Activated CD8-positive, alpha-beta memory T cell treated with anti-CD3 and anti-CD28 coated beads for 4 hours (primary cell): ENCODE measurements at places on chromosomes 1 and 21.
A peak's percentile ranks its signal among the peaks of the same experiment; 100 is the strongest.

- peak; percentile 83 for DNase-seq
Observed at GRCh38 chr1:51729156-51729823, 112.4 kb downstream of the OSBPL9 start.

- no peak for DNase-seq
Observed at GRCh38 chr1:98045211-98045766, 124.5 kb upstream of the DPYD start.

DNA sequence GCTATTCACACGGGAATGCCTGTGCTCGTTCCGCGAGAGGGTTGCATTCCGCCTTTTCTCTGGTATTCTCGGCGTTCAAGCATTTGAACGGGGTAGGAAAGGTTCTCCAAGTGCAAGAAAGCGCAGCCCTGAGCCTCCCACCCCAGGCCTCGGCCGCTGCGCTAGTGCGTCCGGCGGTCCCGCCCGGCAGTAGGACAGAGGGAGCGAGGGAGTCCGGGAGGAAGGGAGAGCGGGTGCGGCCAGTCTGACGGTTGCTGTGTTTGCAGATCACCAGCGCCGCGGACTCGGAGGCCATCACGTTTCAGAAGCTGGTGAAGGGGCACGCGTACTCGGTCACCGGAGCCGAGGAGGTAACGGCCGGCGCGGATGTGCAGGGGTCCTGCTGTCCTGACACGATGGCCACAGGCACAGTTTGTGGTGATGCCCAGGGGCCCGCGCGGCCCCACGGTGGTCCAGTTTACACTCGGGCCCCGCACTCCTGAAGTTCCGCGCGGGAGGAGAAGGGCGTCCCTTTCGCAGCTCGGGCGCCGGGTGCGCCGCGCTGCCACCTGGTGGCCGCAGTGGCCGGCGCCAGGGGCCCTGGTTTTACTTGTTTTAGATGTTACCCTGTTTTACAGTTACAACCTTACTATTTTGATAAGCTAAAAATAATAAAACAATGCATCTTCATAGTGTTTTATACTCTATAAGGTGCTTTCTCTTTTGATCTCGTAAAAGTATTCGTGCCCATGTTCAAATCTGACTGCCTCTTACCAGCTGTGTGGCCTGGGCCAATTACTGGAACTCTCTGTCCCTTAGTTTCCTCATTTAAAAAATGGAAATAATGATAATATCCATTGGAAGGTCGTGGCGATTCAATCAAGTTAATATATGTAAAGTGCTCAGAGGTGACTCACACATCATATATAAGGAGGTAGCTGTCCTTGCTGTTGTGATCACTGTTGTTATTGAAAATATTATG is 36.7 kb downstream of the CAPN2 start:
- DNase-seq, result peak; percentile 30

DNA sequence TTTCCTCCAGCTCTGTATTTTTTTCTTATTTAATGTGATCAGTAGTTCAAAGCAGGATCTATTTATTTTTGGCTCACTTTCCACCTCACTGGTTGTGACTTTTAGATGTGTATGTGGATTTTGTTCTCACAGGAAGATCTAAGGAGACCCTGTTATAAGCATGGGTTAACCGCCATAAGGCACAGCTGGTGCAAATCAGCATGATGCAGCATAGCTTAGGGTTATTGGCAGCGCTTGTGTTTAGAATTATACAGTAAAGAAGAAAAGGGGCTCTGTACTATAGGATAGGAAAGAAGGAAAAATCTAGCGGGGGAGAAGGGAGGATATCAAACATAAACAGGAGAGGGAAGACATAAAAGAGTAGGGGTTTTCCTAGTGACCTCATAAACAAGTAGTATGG is 26.9 kb upstream of the RGL1 start:
- DNase-seq, result no peak

- no peak for DNase-seq
Observed at GRCh38 chr21:38787461-38788274, 18.1 kb upstream of the ETS2 start.

DNA sequence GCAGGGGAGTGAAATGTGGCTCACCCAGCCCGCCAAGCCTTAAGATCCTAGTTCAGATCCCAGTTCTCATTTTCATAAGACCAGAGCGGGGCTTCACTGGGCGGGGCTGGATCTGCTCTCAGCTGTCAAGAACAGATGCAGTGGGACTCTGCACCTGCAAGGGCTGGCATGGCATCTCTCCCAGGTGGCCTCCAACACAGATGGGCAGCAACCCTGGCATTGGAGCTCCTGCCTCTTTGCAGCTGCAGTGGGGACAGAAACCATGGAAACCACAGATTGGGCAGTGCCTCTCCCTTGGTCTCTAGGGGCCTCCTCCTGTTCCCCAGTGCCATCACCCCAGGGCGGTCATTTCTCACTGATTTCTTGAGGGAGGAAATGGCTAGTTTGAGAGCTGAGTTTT is 267.7 kb downstream of the PRDM2 start:
- no peak for DNase-seq

DNA sequence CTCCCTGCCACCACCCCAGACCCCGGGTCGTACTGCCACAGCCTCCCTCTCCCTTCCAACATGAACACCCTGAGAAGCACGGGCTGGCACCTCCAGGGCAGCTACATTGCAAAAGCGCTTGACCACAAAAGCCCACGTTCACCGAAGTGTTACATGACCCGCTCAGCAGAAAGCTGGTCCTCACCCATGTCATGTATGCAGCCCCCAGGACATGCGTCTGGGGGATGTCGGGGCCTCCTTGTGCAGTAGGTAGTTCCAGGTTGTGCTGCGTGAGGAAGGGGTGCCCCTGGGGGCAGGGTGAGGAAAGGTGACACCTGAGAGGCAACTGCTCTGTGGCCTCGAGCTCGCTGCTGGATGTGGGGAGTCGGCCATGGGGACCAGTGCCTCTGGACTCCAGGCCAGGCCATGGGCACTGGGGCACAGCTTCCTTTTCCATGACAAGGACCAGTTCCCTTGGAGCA is 102.0 kb upstream of the C1orf174 start:
- DNase-seq, result no peak

- no peak for DNase-seq
Observed at GRCh38 chr1:7842517-7842916, 10.3 kb downstream of the UTS2 start.

GRCh38 chr1:85259912-85260274 is 431 bp upstream of the C1orf52 start:
- no peak for DNase-seq

DNA sequence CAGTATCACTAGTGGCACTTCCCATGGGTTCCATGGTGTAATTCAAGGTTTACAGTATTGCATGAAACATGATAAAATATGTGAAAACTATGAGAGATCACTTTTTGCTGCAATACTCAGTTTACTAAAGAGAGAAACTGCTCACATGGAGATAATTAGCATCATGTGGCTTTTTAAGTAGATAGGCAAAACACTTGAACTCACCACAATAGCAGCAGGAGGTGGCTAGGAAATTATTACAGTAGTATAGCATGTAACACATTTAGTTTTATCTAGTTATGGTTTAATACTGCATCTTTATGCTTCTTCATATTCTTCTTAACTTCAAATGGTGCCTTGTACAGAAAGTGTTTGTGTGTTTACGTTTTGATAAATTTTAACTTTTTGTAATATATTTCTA is 698.5 kb upstream of the BRINP3 start:
- DNase-seq, result no peak

GRCh38 chr1:59561796-59562195 is 253.0 kb upstream of the HOOK1 start:
- no peak for DNase-seq

GRCh38 chr1:44610527-44611148 is 63.6 kb downstream of the TMEM53 start:
- DNase-seq, result no peak

GRCh38 chr1:233647073-233647472 is 33.2 kb downstream of the KCNK1 start:
- no peak for DNase-seq

DNA sequence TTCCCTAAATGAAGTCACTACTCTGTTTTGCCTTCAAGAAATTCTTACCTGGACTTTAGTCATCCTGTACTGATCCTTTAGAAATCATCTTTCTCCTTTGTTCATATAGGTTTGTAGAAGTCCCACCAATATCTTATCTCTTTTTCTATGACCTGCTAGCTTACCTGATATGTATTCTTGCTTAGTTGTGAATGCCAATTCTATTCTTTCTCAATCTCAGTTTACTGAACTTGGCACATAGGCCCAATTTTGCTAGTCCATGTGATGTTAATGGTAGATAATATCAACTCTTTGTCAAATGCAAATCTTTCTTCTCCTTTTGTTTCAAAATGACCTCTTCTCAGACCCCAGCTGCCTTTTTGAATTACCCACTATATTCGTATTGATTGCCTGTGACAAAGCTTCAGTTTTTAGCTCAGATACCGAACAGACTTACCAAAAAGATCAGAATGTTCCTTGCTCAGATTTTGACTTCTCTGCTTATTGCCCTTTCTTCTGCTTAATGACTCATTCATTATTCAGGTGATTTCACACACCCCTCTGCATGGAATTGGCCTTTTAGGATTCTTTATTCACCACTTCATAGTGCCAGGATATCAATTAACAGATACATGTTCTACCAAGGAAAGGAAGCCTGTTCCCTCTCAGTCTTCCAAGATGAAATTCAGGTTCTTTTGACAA is 20.6 kb downstream of the IPO9 start:
- DNase-seq, result no peak

GRCh38 chr1:151705753-151706463 is 10.7 kb downstream of the CELF3 start:
- no peak for DNase-seq

DNA sequence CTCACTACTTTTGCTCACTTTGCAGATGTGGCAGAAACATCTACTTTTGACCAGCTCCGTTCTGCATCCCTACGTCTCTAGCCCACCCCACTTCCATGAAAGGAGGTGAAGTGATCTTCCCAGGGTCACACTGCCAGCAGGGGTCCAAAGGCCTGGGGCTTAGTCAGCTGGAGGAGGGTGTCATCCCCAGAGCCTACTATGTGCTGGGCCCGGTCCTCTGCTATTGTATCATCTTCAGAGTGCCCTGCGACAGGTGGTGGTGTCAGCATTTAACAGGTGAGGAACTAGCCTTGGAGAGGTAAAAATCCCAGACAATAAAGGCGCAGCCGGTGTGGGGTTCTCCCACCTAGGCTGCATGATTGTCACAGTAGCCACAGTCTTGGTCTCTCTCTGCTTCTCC is 5.6 kb upstream of the BSND start:
- no peak for DNase-seq

GRCh38 chr1:19774180-19774785 is 25.4 kb downstream of the TMCO4 start:
- DNase-seq, result no peak

GRCh38 chr1:230220478-230220877 is 153.4 kb downstream of the GALNT2 start:
- no peak for DNase-seq

DNA sequence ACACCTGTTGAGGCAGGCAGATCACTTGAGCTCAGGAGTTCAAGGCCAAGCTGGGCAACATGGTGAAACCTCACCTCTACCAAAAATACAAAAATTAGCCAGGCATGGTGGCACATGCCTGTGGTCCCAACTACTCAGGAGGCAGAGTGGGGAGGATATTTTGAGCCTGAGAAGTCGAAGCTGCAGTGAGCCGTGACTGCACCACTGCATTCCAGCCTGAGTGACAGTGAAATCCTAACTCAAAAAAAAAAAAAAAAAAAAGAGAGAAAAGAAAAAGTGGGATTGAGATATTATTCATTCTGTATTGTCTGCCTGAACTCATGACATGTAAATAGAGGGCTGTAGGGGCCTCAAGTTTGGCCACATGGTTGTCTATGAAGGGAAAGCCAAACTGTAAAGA is 37.3 kb downstream of the WNT2B start:
- DNase-seq, result no peak

DNA sequence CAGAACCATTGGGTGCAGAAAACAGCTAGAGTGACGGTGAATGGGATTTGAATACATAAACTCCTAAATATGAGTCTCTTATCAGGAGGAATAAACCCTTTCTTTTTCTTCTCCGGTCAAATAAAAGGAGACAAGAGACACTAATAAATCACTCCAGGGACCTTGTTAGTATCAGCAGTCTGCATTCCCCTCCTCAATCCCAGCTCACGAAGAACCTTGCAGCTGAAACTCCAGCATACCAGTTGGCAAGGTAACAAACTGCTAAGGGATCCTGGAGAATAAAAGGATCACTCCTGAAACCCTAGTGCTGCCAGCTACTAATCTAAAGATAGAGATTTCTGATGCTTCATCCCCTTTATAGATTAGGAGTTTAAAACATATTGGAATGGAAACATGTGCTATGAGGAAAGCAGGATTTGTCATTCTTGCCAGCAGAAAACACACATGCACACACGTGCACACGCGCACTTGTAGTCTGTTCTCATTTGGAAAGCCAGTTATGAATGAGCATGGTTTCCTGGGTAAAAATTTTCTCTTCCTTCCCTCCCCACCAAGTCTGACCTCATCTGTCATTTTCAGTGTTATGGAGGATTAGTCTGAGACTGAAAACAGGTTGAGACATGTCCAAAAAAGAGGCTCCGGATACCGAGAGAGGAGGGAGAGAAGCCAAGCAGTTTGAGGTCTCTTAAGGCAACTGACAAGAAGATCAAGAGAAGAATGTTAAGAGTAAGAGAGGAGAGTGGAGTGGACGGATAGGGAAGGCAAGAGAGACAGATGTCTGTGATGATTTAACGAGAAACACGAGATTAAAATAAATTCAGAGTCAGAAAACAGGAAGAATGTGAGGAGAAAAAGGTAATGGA is 10.9 kb downstream of the IER5 start:
- DNase-seq, result no peak

DNA sequence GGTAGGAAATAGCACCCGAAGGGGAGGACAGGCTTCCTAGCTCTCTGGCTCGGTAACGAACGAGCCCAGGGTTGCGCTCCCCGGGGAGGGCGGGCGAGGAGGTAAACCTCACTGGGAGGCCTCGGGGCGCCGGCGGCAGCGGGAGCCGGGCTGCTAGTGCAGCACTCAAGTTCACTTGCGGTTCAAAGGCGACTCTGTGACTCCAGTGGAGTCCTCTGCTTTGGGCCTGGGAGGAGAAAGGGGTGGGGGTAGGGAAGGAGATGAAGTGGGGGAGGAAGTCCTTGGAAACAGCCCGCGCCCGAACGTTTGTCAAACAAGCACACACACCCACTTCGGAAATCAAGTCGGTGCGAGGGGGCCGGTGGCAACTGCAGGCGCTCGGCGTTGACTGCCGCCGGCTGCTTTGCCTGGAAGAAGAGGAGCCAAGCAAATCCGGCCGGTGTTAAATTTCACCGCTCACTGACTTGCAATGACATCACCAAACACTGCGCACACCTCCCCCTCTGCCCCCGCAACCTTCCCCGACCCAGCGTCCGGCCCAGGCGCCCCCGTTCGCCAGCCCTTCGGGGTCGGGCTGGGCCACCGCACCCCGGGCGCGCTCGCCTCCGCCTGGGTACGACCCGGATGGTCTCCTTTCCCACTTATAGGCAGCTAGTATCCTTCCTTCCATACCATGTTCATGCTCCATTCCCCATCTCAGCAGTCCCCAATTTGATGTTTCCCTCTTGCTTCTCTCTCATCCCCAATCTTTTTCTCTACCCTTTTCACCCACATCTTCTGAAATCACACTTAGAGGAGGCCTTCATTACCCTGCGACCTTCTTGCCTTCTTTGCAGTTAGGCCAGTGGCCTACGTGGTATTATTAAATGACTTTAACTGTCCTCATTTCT is at the start of gene COL24A1:
Gene COL24A1 (minus strand): TSS at position 207 of the 890 bp plus-strand sequence. CDS start 376 bp downstream, outside the sequence.
- no peak for DNase-seq
